LoVo (cell line): ENCODE measurements at places on chromosomes 6 and 20.

DNA sequence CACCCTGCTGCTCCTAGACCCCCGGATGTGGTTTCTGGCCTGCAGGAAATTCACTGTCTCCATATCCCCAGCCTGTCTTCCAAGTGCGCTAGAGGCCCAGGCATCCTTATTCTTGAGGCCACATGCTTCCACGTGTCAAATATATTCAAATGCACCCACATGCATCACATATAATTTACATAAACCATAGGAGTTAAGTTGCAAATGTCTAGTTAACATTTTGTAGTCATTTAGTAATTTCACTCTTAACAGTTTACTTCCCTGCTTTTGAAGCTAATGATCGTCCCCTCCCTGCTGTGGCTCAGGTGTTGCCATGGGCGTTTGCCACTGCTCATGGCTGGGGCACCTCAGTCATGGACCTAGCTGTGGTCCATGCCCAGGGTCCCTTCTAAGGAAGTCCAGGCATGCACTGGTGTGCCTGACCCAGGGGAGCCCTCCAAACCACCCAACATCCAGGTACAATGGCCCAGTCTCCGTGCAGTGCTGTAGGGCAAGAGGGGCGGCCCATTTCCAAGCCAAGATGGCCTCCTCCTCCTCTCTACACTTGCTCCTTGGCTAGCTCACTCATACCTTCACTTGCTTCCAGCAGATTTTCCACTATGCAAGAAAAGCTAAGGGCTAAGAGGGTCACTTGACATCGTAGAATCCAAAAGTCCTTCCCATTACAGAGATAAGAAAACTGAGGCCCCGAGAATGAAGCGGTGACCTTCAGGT lies 42.4 kb downstream of the FGD2 start:
- DNase-seq: no peak

DNA sequence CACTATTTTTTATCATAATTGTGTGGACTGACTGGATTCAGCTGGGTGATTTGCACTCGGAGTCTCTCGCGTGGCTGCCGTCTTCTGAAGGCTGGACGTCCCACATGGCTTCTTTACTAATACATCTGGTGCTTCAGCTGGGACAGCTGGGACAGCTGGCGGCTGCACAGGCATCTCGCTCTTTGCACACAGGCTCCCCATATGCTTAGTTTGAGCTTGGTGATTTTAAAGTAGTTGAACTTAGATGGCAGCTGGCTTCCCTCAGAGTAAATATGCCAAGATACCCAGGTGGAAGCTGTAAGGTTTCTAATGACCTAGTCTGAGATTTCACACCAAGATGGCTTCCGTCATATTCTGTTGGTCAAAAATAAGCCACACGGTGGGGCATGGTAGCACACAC lies 38.7 kb upstream of the PPP1R3G start:
- DNase-seq: no peak

- DNase-seq: no peak
Observed at GRCh38 chr20:50821257-50821921, 26.5 kb downstream of the BCAS4 start.

- no peak for DNase-seq
Observed at GRCh38 chr20:61908057-61909026, 157.3 kb downstream of the TAF4 start.

DNA sequence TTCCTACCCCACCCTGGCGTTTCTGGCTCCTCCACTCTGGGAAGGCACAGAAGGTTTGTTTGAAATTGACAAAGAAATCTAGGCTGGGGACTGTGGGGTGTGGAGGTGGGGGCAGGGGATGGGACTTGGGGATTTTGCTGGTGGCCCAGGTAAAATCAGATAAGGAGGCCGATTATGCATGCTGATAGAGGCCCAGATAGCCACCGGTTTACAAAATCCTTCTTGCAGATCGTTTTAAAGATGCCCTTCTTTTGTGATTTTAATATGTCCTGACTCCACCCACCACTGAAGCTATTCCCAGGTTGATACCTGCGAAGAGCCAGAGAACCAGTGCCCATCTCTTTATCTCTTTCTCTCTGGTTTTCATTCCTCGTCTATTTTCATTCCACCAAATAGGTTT lies 104.9 kb downstream of the TFAP2C start:
- DNase-seq: no peak

GRCh38 chr6:136994782-136995181 lies 50.0 kb downstream of the IL20RA start:
- no peak for DNase-seq
